NCI-H1417 (cell line): ENCODE measurements at places on chromosomes 16 and 17.

DNA sequence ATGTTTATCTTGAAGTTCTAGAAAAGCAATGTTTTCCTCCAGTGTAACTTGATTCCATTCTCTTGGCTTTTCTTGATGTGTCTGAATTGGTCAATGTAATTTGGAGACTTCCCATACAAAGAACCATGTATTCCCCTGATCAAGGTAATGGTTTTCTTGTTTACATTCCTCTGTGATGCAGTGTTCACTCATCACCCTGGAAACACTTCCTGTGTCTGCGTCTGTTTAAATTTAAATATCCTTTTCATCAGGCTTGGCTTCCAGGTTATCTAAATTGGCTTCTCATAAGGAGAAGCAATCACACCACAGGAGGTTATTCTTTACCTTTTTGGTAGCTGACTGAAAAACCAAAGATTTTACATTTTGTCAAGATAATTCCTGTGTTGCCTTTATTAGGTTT is 237.3 kb upstream of the WSCD1 start:
- DNase-seq, result no peak

DNA sequence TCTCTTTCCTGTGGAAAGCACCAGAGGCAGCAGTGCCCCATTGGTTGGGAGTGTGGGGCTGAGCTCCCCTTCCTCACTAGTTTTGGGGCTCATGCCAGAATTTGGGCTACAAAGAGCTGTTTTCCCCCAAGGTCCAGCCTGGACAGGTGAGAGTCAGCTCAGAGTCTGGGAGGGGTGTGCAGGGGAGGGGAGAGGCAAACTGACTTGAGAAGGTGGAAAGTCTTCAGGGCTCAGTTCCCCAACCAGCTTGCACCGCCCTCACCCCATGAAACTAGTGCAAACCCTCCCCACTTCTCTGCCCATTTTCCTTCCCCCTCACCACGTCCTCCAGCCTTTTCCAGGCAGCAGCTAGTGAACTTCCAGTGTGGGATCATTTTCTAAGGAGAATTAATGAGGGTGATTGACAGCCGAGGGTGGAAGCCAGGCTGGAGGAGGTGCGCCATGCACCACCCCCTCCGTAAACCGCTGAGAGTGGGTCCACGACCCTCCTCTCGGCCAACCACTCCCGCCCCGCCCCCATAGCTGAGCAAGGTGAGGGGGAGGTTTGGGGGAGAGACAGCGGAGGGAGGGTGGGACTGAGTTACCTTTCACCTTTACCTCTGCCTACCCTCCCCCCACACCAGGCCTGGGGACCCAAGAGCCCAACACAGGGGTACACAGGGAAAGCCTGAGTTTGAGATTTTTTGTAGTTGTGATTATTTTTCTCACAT is 6.2 kb upstream of the DLX4 start:
- no peak for DNase-seq

GRCh38 chr16:80390871-80391489 is 149.8 kb upstream of the DYNLRB2 start:
- no peak for DNase-seq

GRCh38 chr17:54063639-54064038 is 240.9 kb downstream of the KIF2B start:
- no peak for DNase-seq

- DNase-seq, result no peak
Observed at GRCh38 chr16:81567987-81568748, 123.6 kb downstream of the CMIP start.
